ENCODE measurements at places on chromosomes 6 and 20.
A peak's percentile ranks its signal among the peaks of the same experiment; 100 is the strongest.

DNA sequence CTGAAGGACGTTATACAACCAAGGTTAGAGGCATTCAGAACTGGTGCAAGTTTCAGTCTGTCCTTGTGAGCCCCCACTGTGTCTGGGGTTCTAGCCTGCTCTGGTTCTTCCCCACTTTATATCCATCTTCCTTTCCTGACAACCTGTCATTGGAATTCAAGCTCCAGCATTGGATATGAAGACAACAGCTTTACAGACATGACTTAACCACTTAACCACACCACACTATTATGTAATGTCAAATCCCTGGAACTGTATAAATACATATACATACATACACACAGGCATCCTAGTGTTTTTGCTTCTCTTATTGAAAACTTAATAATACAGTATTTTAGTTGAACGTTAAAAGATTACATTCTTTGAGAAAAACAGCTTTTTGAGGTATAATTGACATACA lies 217.9 kb upstream of the SGK1 start:
- no peak for DNase-seq

GRCh38 chr6:38192487-38192886 lies 373.0 kb downstream of the ZFAND3 start:
- no peak for DNase-seq

- no peak for DNase-seq
These were observed 76.8 kb downstream of the FYN start for GRCh38 chr6:111796310-111796918.

GRCh38 chr20:47099825-47100441 lies 205.3 kb downstream of the EYA2 start:
- DNase-seq: no peak

GRCh38 chr20:63345328-63346100 lies 15.6 kb downstream of the CHRNA4 start:
- peak; percentile 54 for DNase-seq

DNA sequence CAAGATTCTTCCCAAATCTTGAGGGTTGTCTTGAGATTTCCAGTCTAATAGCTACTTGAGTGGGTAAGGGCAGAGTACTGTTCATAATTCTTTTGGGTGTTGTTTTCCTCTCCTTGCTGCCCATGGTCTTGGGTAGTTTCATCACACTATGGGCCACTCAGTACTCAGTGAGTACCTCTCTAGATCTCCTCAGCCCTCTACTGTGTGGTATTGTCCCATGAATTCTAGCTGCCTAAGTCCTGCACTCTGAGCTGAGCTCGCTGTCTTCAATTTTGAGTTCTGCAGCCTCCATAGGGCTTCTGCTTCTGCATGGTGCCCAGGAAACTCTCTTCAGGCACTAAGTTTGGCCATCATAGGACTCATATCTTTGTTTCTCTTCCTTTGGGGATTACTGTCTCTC lies 42.3 kb downstream of the ASXL1 start:
- DNase-seq: no peak

GRCh38 chr6:16227605-16228004 lies 10.8 kb upstream of the GMPR start:
- DNase-seq: no peak

DNA sequence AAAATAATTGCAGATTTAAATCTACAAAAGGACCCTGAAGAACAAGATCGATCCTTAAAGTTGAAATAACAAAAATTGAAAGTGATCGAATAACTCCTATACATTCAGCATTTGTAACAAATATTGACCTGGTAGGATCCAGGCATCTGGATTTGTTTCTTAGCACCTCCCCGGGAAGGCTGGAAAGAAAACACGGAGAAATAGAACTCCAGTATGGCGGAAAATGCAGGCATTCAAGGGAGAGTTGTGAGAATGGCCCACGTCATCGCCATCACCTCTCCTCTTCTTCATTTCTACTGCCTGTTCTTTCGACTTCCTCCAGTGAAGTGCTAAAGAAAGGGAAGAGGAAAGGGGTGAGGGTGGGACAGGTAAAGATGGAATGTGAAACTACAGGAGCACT lies 242.3 kb upstream of the TFAP2D start:
- no peak for DNase-seq

DNA sequence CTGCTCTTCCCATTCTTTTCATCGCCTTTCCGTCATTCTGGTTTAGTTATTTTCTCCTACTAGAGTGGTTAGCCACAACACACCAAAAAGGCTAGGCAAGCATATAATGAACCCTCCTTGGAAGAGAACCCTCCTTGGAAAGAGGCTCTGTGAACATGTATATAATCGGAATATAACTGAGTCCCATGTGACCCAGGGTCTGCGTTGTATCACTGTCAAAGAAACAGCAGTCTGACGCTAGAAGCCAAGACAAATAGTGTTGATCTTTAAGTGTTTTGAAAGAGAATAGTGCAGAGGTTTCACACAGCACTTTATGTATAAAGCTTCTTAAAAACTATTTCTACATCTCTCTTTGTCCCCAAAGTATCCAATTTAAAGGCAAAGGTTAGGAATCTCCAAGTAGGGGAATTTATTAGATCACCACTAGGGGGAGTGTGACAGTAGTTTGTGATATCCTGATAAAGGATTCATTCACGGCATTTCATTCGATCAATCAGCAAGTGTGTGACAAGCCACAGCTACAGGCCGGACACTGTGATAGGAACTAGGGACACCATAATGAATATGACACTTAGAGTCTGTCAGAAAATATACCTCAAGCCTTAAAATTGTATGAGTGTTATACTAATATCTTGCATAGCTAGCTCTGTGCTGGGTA lies 395.3 kb downstream of the CD109 start:
- peak; percentile 14 for DNase-seq

DNA sequence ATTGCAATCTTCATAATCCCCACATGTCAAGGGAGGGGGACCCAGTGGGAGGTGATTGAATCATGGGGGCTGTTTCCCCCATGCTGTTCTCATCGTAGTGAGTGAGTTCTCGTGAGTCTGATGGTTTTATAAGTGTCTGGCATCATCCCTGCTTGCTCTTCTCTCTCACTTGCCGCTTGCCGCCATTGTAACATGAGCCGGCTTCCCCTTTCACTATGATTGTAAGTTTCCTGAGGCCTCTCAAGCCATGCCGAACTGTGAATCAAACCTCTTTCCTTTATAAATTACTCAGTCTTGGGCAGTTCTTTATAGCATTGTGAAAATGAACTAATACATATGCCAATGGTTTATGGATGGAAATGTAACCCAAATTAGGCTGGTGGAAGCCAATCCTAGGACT lies 109.4 kb upstream of the AKAP12 start:
- DNase-seq: no peak

GRCh38 chr6:34514593-34515472 lies 41.3 kb downstream of the SPDEF start:
- DNase-seq: peak; percentile 89

- no peak for DNase-seq
These were observed 39.2 kb downstream of the SAMD3 start for GRCh38 chr6:130183271-130184222.

- DNase-seq: no peak
These were observed 32.2 kb downstream of the OPRM1 start for GRCh38 chr6:154071236-154071635.

DNA sequence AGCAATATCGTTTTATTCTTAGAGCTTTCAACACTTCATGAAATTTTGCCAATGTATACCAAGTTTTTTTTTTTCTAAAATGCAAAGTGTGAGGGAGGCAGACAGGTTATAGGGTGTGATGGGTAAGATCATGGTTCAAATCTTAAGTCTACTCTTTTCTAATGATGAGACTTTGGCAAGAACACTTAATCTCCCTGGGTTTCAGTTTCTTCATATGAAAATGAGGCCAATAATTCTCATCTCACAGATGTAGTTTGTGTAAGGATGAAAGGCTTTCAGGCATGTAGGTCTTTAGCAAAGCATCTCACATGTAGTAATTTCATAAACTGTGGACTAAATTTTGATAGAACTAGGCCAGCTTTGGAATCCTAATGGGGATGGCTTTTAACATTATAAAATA lies 457.1 kb downstream of the QKI start:
- peak; percentile 35 for DNase-seq

DNA sequence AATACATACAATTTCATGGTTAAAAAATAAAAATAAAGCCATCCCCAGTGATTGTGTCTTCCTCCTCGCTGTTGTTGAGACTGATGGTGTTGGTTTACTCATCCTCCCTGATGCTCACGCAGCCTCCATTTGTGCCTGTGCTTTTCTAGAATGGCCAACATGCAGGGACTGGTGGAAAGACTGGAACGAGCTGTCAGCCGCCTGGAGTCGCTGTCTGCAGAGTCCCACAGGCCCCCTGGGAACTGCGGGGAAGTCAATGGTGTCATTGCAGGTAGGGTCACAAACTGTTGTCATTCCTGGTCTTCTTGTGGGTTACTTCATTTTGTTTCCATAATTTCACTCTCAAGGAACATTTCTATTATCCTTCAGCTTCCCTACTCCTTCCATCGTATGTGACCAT lies 28.0 kb downstream of the CAP2 start:
- DNase-seq: no peak

GRCh38 chr6:37818536-37819176 lies 871 bp upstream of the ZFAND3 start:
- DNase-seq: peak; percentile 99

- DNase-seq: no peak
These were observed 148.2 kb upstream of the MOCS1 start for GRCh38 chr6:40082278-40083043.

DNA sequence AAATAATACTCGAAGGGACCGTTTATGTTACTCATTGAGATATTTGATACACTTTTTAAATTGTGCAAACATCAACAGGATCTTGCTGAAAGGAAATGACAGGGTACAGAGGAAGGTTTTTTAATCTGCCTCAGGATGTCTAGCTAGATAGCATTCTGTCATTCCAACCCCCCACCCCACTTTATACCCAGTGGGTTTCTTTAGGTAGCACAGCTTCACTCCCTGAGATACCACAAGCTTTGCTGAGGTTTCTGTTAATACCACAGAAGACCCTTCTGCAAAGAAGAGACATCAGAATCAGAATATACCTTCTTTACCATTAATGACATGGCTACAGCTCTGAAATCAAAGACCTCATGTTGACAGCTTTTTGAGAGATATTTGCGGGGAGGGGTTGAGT lies 1.3 kb downstream of the PHACTR2 start:
- DNase-seq: peak; percentile 42

GRCh38 chr20:62020935-62021701 lies 44.6 kb downstream of the TAF4 start:
- DNase-seq: no peak

- no peak for DNase-seq
These were observed 72.8 kb downstream of the CDH4 start for GRCh38 chr20:61324906-61325305.

DNA sequence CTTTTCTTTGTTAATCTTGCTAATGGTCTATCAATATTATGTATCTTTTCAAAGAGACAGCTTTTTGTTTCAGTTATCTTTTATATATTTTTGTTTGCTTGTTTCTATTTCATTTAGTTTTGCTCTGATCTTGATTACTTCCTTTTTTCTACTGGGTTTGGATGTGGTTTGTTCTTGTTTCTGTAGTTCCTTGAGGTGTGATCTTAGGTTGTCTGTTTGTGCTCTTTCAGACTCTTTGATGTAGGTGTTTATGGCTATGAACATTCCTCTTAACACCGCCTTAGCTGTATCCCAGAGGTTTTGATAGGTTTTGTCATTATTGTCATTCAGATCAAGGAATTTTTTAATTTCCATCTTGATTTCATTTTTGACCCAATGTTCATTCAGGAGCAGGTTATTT lies 26.8 kb upstream of the TNFAIP3 start:
- no peak for DNase-seq

- DNase-seq: no peak
These were observed 30.0 kb downstream of the PPP1R3G start for GRCh38 chr6:5115168-5115567.

- no peak for DNase-seq
These were observed 87.1 kb downstream of the COL19A1 start for GRCh38 chr6:69953491-69953890.

- no peak for DNase-seq
These were observed 968.7 kb upstream of the ADGRB3 start for GRCh38 chr6:67666177-67666964.

GRCh38 chr6:80540700-80541099 lies 434.2 kb downstream of the BCKDHB start:
- no peak for DNase-seq

DNA sequence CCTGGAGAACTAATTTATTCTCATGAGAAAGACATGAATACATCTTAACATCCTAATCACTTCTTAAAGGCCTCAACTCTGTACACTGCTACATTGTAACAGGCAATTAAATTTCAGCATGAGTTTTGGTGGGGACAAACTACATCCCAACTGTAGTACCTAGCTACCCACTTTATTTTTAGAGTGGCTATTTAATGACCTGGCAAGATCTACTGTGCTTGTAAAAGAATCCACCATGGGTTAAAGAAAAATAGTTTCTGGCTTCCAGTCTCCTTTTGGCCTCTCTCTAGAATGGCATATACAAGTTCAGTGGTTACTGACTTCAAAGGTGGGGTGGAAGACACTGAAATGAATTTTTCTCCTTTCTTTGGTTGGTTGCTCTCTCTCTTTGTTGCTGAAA lies 193.9 kb downstream of the ESR1 start:
- no peak for DNase-seq

- peak; percentile 38 for DNase-seq
These were observed 36.4 kb upstream of the KHDC1 start for GRCh38 chr6:73299151-73299971.

DNA sequence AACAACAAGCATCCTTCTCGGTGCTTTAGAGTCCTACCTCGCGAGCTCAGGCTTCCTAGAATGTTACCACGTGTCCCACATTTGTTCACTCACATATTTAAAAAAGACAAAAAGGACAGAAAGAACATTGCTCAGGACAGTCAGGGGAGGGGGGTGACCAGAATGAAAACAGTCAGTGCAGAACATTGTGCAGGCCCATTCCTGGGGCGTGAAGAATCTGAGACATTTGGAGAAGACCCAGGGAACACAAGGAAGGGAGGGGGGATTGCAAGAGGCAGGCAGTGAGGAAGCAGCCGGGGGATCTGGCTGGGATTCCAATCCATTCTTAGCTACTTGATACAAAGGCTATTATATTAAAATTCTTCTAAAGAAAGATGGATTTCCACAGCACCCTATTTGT lies 270.4 kb upstream of the CITED2 start:
- DNase-seq: peak; percentile 89

DNA sequence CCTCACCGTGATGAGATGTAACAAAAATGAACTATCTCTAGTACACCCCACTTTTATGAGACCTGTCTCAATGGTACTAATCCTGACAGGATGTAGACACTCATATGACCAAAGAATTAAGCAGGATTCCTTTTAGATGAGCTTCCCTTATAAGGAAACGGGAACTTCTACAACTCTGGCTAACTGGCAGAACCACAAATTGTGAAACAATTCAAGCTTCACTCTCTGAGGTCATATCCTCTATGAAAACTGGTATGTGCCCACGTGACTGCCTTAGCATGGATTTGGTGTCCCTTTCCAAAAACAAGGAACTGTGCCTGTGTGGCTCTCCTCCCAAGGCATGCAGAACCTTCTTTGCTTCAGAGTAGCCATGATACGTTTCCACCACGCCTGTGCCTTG lies 14.1 kb upstream of the CPNE5 start:
- peak; percentile 81 for DNase-seq

Measured in umbilical cord (tissue), 2 donors.